ENCODE measurements at places on chromosomes 5 and 9.
A peak's percentile ranks its signal among the peaks of the same experiment; 100 is the strongest.

- DNase-seq = no peak
Observed at GRCh38 chr5:58773744-58774441, 191.0 kb downstream of the RAB3C start.

- peak; percentile 91 for DNase-seq
Observed at GRCh38 chr9:71446473-71447411, 321.6 kb downstream of the CEMIP2 start.

DNA sequence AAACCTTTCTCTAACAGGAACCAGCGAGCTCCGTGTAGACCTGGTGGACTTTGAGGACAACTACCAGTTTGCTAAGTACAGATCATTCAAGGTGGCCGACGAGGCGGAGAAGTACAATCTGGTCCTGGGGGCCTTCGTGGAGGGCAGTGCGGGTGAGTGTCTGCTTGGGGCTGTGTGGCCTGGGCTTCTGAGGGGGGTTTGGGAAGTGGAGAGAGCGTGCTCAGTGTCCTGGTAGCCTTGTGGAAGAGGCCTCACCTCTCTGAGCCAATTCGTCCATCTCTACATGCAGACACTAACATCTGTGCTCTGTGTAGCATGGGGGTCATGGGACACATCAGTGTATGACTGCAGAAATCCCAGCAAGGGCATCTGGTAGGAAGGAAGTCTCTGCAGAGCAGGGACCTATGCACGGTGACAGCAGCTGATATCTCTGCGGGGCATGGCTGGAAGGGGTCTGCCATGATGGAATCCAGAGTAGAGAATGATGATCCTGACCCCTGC, 5.9 kb downstream of the FCN2 start:
- no peak for DNase-seq

GRCh38 chr5:63011158-63011557, 432.5 kb downstream of the LRRC70 start:
- no peak for DNase-seq

- DNase-seq = no peak
Observed at GRCh38 chr5:136780518-136780917, 415.2 kb upstream of the TRPC7 start.

GRCh38 chr5:169577951-169578350, 5.6 kb upstream of the SPDL1 start:
- DNase-seq = no peak

DNA sequence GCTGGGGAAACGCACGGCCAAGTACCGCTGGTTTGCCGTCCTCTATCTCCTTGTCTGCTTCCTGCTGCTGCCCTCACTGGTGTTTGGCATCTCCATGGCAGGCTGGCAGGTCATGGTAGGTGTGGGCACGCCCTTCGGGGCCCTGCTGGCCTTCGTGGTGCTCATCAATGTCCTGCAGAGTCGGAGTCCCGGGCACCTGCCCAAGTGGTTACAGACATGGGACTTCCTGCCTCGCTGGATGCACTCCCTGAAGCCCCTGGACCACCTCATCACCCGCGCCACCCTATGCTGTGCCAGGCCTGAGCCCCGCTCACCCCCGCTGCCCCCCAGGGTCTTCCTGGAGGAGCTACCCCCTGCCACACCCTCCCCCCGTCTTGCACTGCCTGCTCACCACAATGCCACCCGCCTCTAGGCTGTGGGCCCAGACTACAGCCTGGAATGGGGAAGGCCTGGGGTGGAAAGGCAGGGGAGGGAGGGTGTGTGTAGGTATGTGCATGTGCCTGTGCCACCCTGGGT, 2.5 kb downstream of the PFN3 start:
- DNase-seq = no peak

DNA sequence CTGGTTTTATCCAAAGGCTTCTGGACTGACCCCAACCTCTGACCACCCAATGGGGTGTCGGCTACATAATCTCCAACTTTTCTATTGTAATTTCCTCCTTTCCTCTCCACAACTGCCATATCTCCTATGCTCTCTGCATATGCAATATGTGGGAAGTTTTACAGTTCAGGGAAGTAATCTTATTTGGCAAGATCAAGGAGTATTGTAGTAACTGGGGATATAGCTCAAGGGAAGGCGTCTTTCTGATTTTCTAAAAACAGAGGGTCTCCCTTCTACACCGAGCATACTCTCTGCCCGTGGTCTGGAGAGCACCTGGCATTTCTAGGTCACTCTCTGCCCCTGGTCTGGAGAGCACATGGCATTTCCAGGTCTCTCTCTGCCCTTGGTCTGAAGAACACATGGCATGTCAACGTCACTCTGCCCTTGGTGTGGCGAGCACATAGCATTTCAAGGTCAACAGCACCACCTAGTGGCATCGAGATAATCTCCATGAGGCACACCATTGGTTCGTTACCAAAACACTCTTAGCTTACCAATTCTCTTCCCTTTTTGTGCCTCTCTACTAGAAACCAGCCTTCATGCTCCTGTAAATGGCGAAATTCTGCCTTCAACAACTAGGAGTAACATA, 616.4 kb upstream of the NUDT12 start:
- DNase-seq = no peak

GRCh38 chr5:131627207-131627865, 7.7 kb downstream of the RAPGEF6 start:
- no peak for DNase-seq

DNA sequence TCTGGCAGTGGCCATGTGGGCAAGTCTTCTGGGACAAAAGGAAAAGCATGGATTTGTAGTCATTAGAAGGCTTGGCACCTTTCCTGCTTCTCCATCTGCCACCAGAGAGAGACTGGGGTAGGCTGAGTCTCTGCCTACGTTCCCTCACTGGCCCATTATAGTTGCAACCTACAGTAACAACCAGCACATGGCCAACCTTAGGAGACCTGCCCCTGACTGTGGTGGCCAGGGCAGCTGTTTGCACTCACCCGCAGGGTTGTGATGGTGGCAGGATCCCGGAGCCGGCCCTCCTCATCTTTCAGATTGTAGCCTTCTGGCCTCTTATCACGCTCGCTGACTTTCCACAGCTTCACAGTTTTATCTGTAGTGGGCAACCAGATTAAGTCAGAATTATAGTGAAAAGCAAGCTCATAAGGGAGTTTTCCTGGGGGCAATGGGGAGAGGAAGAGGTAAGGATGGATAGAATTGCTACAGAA, 174.9 kb upstream of the GPR151 start:
- DNase-seq = no peak

DNA sequence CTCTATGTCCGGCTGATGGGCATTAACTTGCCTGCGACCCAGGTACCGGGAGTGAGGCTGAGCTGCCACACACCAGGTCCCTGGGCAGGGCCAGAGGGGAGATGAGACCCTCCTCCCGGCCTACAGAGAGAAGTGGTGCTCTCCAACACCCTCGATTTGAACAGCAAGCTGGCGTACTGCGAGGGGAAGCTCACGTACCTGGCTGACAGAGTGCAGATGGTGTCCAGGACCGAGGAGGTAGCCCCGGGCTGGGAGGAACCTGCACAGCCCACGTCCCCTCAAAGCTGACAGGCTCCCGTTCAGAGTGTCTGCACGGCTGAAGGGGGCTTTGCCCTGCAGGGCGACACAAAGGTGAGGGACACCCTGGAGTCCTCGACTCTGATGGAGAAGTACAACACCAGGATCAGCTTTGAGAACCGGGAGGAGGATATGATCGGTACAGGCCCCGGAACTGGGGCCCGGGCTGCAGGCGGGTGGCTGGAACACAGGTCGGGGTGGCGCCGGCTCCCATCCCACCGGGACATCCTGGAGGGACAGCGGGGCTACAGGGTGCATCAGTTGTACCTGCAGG, 1.0 kb upstream of the RABL6 start:
- no peak for DNase-seq

GRCh38 chr9:126421567-126422428, 95.2 kb downstream of the MVB12B start:
- peak; percentile 23 for DNase-seq

DNA sequence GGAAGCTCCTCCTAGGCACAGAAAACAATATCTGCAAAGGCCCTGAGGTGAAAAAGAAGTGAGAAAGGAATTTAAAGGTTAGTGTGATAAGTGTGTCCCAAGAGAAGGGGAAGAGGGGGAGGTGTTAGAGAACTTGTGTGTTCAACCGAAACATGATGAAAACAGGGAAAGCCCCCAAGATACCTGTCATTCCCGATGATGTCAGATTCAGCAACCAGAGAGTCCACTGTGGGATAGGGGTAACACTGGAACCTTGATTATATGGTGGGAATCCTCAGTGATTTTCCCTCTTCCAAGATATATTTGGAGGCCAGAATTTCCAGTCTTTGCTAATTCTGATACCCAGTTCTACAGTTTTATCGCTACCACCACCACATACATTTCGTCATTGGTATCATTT, 15.5 kb upstream of the BNC2 start:
- DNase-seq = no peak

GRCh38 chr9:89984214-89984613, 379.4 kb downstream of the GADD45G start:
- DNase-seq = no peak

GRCh38 chr9:137745541-137745991, 126.8 kb downstream of the EHMT1 start:
- DNase-seq = peak; percentile 32

GRCh38 chr9:135835131-135835530, 72.2 kb downstream of the CAMSAP1 start:
- no peak for DNase-seq

DNA sequence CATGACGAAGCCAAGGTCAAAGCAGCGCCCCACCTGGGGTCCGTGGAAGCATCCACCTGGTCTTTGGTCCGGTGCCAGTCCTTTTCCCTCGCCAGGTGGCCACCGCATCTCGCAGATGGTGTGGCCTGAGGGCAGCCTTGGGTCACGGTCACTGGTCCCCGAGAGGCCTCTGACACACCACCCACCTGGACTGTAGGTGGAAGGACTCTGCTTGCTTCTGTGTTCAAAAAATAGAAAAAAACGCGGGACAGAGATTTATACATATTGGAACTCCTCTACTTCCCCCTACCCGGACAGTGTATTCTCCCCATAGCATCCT, 466 bp upstream of the TTC39B start:
- DNase-seq = no peak

DNA sequence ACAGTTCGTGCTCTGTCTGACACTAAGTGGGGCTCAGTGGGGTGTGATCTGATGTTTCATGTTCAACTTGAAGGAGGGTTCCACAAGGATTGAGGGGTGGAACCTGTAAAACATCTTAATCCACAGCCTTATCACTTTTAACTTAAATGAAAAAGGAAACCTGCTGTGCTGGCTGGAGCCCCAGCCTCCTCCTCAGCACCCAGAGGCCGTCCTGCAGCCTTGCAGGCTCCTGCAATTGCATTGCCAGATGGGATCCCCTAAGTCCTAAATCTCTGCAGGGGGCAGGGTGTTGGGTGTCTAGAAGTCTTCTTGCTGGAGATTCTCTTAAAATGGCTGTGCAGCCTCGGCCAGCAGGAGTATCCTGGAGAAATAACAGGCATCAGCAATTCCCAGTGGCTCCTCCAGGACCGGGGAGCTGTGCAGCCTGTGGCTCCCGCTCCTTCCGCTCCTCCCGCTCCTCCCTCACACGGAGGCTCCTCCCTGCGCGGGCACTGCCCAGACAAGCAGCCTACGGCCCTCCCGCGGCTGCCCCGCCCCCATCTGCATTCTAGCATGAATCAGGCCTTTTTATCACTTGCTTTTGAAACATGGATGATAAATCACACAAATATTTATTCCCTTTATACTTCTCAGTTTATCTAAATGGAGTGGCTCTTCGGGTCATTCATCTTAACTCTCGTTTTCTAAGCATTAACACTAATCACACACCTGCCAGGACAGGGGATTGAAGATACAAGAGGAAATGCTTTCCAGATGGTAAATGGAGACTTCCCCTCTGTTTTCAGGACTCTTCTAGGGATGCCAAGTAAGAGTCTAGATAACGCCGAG, 131.0 kb downstream of the ADAMTS16 start:
- DNase-seq = no peak

GRCh38 chr5:16992444-16992843, 56.4 kb upstream of the MYO10 start:
- no peak for DNase-seq

GRCh38 chr5:173454736-173455598, 126.8 kb upstream of the STC2 start:
- no peak for DNase-seq

- DNase-seq = no peak
Observed at GRCh38 chr5:169650701-169651331, 13.7 kb downstream of the DOCK2 start.

GRCh38 chr9:23829580-23830475, 3.8 kb upstream of the ELAVL2 start:
- peak; percentile 59 for DNase-seq

- no peak for DNase-seq
Observed at GRCh38 chr9:72154468-72155285, 5.4 kb downstream of the GDA start.

- no peak for DNase-seq
Observed at GRCh38 chr5:5711112-5711511, 288.6 kb downstream of the ICE1 start.

GRCh38 chr9:131530546-131530919, 530 bp downstream of the UCK1 start:
- DNase-seq = peak; percentile 49

DNA sequence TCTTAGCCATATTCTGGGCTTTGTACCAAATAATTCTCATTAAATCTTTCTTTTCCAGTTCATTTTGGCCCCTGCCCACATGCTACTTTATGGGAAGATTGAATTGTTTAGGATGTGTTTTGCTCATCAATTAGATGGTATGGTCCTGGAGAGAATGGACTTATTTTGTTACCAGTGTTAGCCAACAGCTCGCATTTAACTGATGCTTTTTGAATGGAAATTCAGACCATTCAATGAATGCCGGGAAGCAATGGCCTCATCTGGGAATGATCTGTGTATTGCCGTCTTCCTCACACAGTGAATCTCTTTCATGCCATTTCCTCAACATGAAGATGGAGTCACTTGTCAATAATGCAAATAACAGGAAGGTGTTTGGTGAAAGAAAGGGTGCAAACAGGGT, 370.6 kb upstream of the PIK3R1 start:
- DNase-seq = no peak

DNA sequence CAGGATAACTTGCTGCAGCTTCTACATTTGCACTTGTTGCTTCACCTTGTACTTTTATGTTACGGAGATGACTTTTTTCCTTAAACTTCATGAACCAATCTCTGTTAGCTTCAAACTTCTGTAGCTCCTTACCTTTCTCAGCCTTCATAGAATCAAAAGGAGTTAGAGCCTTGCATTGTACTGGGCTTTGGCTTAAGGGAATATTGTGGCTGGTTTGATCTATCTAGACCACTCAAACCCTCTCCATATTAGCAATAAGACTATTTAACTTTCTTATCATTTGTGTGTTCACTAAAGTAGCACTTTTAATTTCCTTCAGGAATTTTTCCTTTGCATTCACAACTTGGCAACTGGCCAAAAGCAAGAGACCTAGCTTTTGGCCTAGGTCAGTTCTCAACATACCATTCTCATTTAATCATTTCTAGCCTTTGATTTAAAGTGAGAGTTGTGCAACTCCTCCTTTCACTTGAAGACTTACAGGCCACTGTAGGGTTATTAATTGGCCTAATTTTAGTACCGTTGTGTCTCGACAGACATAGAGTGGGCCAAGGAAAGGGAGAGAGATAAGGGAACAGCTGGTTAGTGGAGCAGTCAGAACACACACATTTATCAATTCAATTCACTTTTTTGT, 63.7 kb downstream of the SHOC1 start:
- DNase-seq = no peak

All from retina (tissue), 1 donor.